SK-MEL-5 (cell line): ENCODE measurements at places on chromosomes 2 and 18.
A peak's percentile ranks its signal among the peaks of the same experiment; 100 is the strongest.

DNA sequence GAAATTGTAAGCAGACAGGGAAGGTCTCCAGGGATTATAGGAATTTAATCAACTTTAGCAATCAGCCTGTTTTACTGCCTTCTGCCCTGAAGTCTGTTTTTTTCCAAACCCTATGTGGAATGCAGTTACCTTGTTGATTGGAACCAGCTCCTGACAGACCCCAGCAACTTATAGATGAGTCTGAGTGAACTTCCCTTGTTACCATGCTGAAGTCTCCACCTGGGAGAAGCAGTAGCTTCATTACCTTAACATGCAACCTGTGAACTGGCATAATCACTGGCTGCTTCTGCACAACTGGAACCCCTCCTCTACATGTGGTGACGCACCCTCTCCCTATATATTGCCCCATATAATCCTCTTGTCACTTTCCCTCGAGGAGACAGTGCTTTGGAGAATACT lies 226.3 kb upstream of the SPOPL start:
- DNase-seq, result no peak

DNA sequence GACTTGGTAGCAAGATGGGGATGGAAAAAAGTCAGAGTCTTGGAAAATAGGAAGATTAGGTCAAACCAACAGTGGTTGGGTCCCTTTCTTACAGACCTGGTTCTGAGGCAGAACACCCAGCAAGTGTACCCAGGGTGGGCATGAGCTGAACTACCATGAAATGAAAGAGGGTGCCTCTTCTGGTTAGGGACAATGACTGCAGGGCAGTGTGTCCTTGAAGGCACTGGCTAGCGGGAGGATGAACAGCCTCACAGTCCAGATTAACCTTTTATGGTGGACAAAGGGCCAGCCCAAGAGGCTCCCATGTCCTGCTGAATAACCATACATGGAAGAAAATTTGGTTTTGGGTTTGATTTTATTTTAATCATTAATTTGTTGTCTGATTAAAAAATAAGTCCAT lies 61.8 kb upstream of the CCDC85A start:
- no peak for DNase-seq

GRCh38 chr18:3179430-3180089 lies 40.2 kb downstream of the MYOM1 start:
- DNase-seq, result no peak

GRCh38 chr2:54048117-54048785 lies 67.2 kb upstream of the ACYP2 start:
- no peak for DNase-seq

GRCh38 chr2:48749291-48750127 lies 6.0 kb downstream of the LHCGR start:
- no peak for DNase-seq

DNA sequence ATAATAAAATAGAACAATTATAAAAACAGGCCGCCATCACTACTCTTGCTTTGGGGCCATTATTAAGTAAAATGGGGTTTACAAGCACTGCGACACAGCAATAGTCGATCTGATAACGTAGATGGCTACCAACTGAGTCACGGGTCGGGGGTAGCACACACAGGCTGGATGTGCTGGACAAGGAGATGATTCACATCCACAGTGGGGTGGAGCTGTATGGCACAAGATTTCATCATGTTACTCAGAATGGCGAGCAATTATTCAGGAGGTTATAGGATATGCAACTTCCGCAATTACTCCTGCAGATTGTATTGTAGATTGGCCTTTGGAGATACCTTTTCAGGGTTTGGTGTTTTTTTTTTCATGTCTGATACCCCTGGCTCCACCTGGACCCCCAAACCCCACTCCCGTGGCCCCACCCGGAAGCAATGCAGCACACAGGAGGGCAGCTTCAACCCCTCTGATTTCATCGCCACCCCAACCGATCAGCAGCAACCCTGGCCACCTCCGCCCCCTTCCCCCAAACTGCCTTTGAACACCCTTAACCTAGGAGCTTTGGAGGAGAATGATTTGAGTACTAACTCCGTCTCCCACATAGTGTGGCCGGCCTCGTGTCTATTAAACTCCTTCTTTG lies 21.4 kb upstream of the MLPH start:
- DNase-seq, result no peak

DNA sequence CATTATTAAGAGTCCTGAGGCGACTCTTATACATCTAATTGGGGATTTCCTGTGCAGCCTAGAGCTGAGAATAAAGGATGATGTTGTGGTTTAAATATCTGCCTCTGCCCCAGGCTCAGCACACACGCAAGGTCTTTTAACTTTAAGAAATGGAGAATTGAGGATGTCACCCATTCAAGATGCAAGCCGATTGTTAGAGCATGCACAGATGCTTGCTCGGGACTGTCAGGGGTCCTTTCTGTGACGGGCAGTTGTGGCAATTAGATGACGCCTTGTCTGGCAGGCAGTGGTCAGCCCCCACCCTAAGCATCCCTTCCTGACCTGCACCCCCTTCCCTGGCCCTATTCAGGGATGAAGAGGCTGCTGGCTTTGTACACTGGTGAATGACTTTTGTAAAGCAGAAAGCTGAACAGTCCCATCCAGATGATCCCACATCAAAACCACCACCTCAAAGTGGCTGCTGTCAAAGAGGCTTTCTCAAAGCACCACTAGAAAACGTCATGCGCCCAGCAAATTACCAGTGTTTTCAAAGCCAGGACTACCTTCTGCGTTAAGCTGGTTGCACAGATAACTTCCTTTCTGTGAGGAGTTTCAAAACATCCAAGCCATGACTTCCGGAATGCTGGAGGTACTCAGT lies 23.7 kb downstream of the FAM178B start:
- peak; percentile 79 for DNase-seq

DNA sequence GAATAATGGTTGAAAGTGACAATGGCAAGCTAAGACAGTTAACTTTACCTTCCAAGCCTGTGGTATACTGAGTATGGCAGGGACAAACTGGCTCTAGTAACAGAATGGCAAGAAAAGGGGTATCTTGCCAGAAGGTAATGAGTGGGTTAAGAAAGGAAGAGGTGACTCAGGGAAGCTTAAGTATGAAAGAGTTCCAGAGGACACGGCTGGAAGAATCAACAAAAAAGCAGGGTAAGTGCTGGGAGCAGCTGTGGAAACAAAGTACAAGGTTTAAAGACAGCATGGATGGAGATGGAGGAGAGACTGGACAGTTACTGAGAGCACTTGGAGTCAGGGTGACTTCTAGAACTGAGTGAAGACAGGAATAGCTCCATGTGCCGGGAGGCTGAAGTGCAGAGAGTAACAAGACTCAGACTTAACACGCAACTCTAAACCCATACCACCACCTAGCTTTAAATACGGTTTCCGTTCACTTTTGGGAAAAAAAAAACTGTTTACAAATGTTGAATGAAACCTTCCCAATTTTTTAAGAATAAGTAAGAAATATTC lies 69.0 kb downstream of the REV1 start:
- no peak for DNase-seq

DNA sequence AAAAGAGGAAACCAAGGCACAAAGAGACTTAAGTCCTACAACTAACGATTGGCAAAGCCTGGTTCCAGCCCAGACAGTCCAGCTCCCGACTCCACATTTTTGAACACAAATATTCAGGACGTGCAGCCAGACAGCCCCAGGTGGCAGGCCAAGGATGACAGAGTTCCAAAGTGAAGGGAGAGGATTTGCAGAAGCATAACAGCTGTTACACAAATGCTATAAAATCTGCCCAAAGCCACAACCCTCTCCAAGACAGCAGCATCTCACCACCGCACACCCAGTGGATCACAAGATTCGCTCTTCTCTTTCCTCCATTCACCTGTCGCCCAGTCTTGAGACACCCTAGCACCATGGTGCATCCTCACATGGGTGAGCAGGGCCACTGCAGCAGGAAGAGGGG lies 227.1 kb upstream of the ID2 start:
- DNase-seq, result no peak

GRCh38 chr2:235330775-235331451 lies 162.9 kb upstream of the AGAP1 start:
- DNase-seq, result peak; percentile 81

DNA sequence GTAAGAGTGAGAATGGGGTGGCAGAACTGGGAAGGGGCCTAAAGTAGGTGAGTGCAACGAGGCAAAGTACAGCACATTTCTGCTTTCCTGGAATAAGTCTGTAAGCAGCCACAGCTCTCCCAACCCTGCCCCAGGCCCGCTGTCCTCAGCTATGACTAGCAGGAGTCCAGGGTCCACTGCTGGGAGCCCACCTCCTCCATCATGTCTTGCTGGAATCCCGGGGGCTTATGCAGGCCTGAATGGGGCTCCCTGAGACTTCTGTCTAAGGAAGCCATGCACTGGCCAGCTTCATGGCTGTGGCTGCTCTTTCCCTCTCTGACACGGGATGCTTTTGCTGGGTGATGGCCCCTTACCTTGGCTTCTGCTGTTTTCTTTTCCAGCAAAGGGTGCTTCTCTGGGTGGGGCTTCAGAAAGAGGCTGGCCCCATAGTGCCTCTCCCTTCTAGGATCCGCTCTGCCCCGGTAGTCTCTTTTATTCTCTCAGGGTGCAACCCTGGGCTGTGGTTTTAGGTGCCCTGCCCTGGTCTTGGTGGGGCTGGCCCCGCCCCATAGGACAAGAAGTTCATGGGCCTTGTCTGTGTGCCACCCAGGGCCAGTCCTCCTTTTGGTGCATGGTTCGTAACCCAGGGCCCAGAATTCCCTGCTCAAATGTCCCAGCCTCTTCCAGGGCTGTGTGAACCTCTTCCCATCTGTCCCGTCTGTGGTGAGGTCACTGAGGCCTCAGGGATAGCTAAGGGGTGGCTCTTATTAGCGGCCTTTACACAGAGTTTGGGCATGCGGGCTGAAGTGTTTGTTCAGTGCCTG lies 33.8 kb upstream of the POLE4 start:
- no peak for DNase-seq

- no peak for DNase-seq
Measured at GRCh38 chr2:155944218-155944617, 388.3 kb downstream of the NR4A2 start.

- no peak for DNase-seq
Measured at GRCh38 chr2:30213907-30214463, 17.3 kb upstream of the LBH start.

GRCh38 chr2:200359552-200359951 lies 53.1 kb downstream of the SPATS2L start:
- no peak for DNase-seq

- DNase-seq, result no peak
Measured at GRCh38 chr18:68454511-68455228, 260.2 kb downstream of the TMX3 start.

DNA sequence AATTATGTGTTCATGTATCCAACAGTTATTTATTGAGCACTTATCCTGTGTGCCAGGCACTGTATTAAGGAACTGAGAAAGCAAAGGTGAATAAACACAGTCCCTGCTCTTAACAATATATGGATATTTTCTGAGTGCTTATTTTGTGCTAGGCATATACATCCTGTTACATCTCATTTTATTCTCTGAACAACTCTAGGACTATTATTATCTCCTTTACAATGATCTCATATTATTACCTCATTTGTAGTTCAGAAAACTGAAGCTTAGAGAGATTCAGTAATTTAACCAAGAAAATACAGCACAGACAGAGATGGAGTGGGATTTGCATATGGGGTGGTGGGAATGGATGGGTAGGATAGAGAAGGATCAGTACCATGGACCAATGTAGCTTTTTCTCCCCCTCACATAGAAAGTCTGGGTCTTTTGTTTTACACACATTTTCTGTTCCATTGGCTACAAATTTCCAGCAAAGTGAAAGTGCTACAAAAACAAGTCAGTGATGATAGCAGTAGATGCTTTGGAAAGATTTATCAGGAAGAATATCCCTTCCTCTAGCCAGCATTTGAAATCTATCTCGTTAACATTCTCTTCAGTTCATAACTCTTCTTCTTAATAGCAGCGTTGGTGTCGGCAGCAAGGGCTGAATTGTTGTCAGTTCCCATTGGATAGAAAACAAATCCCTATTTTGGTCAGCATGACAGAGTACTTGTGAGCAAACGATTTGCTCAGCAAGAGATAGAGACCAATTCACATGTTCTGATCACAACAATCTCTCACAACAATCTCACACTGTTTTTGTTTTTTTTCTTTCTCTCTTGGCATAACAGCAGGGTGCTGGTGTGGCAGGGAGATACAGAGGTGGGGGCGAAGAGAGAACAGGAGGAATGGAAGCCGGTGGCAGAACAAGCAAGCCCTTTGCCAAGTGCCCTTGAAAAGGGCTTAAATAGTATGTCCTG lies 102.2 kb upstream of the KCTD1 start:
- DNase-seq, result no peak

- DNase-seq, result no peak
Measured at GRCh38 chr18:62809900-62810299, 94.6 kb downstream of the PHLPP1 start.

DNA sequence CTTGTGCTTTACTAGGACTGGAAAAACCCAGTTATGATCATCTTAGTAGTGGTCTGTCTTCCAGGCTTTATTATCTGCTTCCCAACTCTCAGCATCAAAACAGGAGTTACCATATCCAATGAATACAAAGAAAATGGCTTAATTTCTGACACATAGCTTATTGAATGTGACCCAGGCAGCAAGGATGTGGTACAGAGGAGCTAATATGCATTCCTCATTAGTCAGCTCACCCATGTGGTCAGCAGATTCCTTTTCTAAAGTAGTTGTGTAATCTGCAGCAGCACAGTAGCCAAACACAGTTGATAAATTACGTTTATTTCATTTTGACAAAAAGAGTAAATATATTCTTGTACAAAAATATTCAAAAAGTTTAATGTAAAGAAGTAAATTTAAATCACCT lies 43.6 kb downstream of the TSPYL6 start:
- DNase-seq, result peak; percentile 48

GRCh38 chr2:65320042-65320725 lies 92.6 kb downstream of the ACTR2 start:
- peak; percentile 65 for DNase-seq

DNA sequence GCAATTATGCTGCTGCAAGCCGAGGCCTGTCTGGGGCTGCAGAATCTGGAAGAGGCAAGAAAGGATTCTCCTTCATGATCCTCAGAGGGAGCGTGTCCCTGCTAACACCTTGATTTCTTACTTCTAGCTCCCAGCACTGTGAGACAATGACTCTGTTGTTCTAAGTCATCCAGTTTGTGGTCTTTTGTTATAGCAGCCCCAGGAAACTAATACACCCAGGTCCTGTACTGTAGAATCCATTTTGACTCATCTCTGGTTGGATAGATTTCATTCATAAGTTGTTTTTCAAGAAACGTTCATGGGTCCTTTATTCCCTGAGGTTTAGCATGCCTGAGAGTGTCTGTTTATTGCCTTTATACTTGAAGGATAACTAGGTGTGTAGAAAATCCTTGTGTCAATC lies 112.7 kb downstream of the TMEM17 start:
- no peak for DNase-seq

- DNase-seq, result no peak
Measured at GRCh38 chr2:147663962-147664361, 180.9 kb upstream of the ACVR2A start.

DNA sequence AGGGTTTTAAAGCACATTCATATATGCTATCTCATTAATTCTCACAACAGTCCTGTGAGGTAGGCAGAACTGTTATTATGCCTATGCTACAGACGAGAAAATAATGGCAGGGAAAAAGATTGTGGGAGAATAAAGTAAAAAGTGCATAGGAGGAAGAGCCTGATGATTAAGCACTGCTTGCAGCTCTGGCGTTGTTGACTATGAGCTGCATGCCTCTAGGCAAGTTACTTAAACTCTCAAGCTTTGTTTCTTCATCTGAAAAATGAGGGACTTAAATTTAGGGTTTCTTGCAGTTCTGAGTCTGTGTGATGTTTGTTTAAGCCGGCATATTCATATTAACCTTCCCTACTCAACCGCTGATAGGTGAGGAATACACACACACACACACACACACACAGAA lies 51.6 kb upstream of the RAPH1 start:
- no peak for DNase-seq

- DNase-seq, result no peak
Measured at GRCh38 chr2:142981069-142981378, 103.6 kb downstream of the KYNU start.
